B cell (primary cell): ENCODE measurements at places on chromosomes 6 and 20. TPM values are rescaled to one million over a fixed set of nuclear protein-coding genes. Genes with fewer than 3 reads are reported as not detected.

The PROKR2 gene
- not detected in 2 replicates for total RNA-seq

The PNPLA1 gene
- 0.12 and 0.32 TPM in 2 replicates for total RNA-seq

The TCF15 gene
- not detected in 2 replicates for total RNA-seq

The PLCB4 gene
- total RNA-seq: not detected in 2 replicates

The UNC5CL gene
- 4.6 and 4.7 TPM in 2 replicates for total RNA-seq

The CD93 gene
- total RNA-seq: 0.10 and 0.12 TPM in 2 replicates

The MUCL3 gene
- total RNA-seq: not detected in 2 replicates

The PRRT1 gene
- total RNA-seq: not detected in 2 replicates

The MOXD1 gene
- 6.7 and 7.0 TPM in 2 replicates for total RNA-seq

The CPNE5 gene
- total RNA-seq: 49.8 and 51.4 TPM in 2 replicates

The COL19A1 gene
- 56.9 and 61.4 TPM in 2 replicates for total RNA-seq

The TMEM244 gene
- not detected in 2 replicates for total RNA-seq

The RAET1L gene
- total RNA-seq: not detected in 2 replicates

The SNAP91 gene
- not detected in 2 replicates for total RNA-seq

The SPTLC3 gene
- not detected in 2 replicates for total RNA-seq

The SFTA2 gene
- total RNA-seq: not detected in 2 replicates

The SNRNP48 gene
- total RNA-seq: 22.9 and 25.3 TPM in 2 replicates

The SLC17A3 gene
- not detected in 2 replicates for total RNA-seq

The MYBL2 gene
- total RNA-seq: 35.8 and 37.9 TPM in 2 replicates

The TPX2 gene
- 0.30 and 0.41 TPM in 2 replicates for total RNA-seq

The MMP24 gene
- total RNA-seq: not detected in 2 replicates

The ARG1 gene
- total RNA-seq: not detected in 2 replicates

The EPPIN gene
- total RNA-seq: not detected in 2 replicates

The HMGCLL1 gene
- not detected in 2 replicates for total RNA-seq

The IL17A gene
- total RNA-seq: not detected in 2 replicates

The OPRM1 gene
- total RNA-seq: not detected in 2 replicates

The MEP1A gene
- total RNA-seq: not detected in 2 replicates

The IPCEF1 gene
- total RNA-seq: 0.70 and 0.94 TPM in 2 replicates

The PSORS1C1 gene
- not detected in 2 replicates for total RNA-seq

The DSN1 gene
- 17.1 and 18.4 TPM in 2 replicates for total RNA-seq

The TMEM151B gene
- 0.10 TPM in 1 of 2 replicates, not detected in the other for total RNA-seq

The SIM1 gene
- not detected in 2 replicates for total RNA-seq

The NFYA gene
- total RNA-seq: 41.6 and 44.3 TPM in 2 replicates

The NRSN1 gene
- not detected in 2 replicates for total RNA-seq

The MYLK2 gene
- total RNA-seq: not detected in 2 replicates

The SMIM13 gene
- total RNA-seq: 5.5 and 7.0 TPM in 2 replicates

The PNLDC1 gene
- total RNA-seq: 0.46 and 0.71 TPM in 2 replicates

The C20orf202 gene
- total RNA-seq: not detected in 2 replicates

The HLA-DQB2 gene
- total RNA-seq: 109 and 112 TPM in 2 replicates

The ERVFRD-1 gene
- not detected in 2 replicates for total RNA-seq
